ENCODE measurements at places on chromosomes 7 and 10. TPM values are rescaled to one million over a fixed set of nuclear protein-coding genes. Genes with fewer than 3 reads are reported as not detected.

NUTM2E gene
- 0.28 TPM for total RNA-seq

MBLAC1 gene
- total RNA-seq, result 3.8 TPM

PALD1 gene
- 1.4 TPM for total RNA-seq

MRLN gene
- total RNA-seq, result 0.74 TPM

CYP2W1 gene
- not detected for total RNA-seq

SPDYE16 gene
- total RNA-seq, result 0.45 TPM

GPRIN2 gene
- total RNA-seq, result not detected

FAM20C gene
- total RNA-seq, result 0.08 TPM

BHLHA15 gene
- not detected for total RNA-seq

SPDYE11 gene
- not detected for total RNA-seq

DNA sequence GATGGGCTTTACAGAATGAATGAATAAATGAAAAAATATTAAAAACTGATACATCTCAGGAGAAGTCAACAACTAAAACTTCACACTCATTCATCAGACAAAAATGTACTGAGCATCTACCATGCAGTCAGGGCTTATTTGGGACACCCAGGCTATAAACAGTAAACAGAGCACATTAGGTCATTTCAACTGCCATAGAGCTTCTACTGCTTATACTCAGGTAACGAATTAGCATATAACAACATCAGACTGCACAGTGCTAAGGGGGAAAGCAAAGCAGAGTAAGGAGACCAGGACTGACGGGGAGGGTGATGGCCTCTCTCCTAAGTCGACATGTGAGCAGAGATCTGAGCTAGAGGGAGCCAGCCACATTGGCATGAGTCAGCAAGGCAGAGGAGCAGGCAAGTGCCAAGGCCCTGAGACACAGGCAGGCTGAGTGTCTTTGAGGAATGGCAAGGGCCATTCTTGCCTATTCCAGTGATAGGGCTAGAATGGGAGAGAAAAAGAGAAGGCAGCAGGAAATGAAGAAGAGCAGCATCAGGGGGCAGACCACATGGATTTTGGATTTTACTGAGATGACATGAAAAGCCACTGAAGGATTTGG, 528.9 kb downstream of the PARD3 start:
- H3K4me3 ChIP-seq, result no peak overlapping the region
- H3K27me3 ChIP-seq, result peaks cover 18% of the 10 kb centered on the region
- ATAC-seq, result no peak
- H3K36me3 ChIP-seq, result no peaks in the 10 kb centered on the region

DNA sequence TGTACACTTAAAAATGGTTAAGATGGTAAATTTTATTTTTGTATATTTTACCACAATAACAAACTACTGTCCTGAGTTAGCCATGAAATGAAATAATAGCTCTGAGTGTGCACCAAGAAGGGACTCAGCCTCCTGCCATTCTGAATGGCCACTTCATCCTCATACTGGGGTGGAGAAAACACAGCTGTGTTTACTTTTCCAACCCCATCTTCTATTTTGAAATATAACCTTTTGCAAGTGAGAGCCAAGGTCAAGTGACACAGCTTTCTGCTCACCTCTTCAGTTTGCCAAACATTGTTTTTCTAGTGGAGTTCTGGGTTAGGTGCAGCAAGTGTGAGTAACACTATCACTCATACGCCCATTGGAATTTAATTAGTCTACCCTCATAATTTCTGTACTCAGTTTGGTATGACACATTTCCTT, 107.4 kb upstream of the GLCCI1 start:
- H3K4me3 ChIP-seq, result no peak overlapping the region
- H3K27ac ChIP-seq, result no peak overlapping the region
- H3K27me3 ChIP-seq, result no peaks in the 10 kb centered on the region
- peaks cover under 1% of the 10 kb centered on the region for H3K36me3 ChIP-seq
- peak; percentile 96 for ATAC-seq
- H3K4me1 ChIP-seq, result peaks cover 11% of the 10 kb centered on the region

GRCh38 chr7:154644366-154644765, 358.6 kb downstream of the PAXIP1 start:
- no peak overlapping the region for H3K4me3 ChIP-seq
- H3K27ac ChIP-seq, result no peak overlapping the region
- no peaks in the 10 kb centered on the region for H3K4me1 ChIP-seq
- no peak for ATAC-seq
- no peaks in the 10 kb centered on the region for H3K36me3 ChIP-seq

GRCh38 chr7:103129702-103130549, 19.0 kb downstream of the NAPEPLD start:
- H3K4me1 ChIP-seq, result peaks cover 4% of the 10 kb centered on the region
- H3K36me3 ChIP-seq, result peaks cover 30% of the 10 kb centered on the region
- H3K27ac ChIP-seq, result no peak overlapping the region
- no peak overlapping the region for H3K4me3 ChIP-seq

GRCh38 chr7:42945821-42946626, 13.8 kb downstream of the MRPL32 start:
- H3K36me3 ChIP-seq, result peaks cover 2% of the 10 kb centered on the region
- H3K27ac ChIP-seq, result no peak overlapping the region
- peak overlapping the region; percentile 27 for H3K4me3 ChIP-seq
- peak; percentile 86 for ATAC-seq
- H3K4me1 ChIP-seq, result no peaks in the 10 kb centered on the region
- peaks cover 5% of the 10 kb centered on the region for H3K27me3 ChIP-seq

- peaks cover 11% of the 10 kb centered on the region for H3K4me1 ChIP-seq
- peak overlapping the region; percentile 66 for H3K27ac ChIP-seq
- peak overlapping the region; percentile 16 for H3K4me3 ChIP-seq
- ATAC-seq, result no peak
These were observed 28.4 kb upstream of the IFRD1 start for GRCh38 chr7:112421666-112422486.

GRCh38 chr7:100397315-100398081, 24.2 kb downstream of the PILRA start:
- H3K27ac ChIP-seq, result peak overlapping the region; percentile 91
- no peak for ATAC-seq
- H3K4me1 ChIP-seq, result peaks cover 26% of the 10 kb centered on the region

DNA sequence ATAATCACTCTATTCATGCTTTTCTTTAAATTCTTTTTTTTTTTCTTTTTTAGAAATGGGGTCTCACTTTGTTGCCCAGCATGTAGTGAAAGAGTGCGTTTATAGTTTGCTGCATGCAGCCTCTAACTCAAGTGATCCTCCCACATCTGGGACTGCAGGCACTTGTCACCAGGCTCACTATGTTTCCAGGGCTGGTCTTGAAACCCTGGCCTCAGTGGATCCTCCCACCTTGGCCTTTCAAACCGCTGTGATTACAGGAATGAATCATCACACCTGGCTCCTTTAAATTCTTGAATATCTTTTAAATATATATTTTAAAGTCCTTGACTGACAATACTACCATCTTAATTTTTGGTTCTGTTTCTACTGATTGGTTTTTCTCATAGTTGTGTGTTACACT, 591.6 kb upstream of the KCND2 start:
- H3K27me3 ChIP-seq, result no peaks in the 10 kb centered on the region
- H3K4me1 ChIP-seq, result no peaks in the 10 kb centered on the region
- no peak overlapping the region for H3K4me3 ChIP-seq
- no peak overlapping the region for H3K27ac ChIP-seq

DNA sequence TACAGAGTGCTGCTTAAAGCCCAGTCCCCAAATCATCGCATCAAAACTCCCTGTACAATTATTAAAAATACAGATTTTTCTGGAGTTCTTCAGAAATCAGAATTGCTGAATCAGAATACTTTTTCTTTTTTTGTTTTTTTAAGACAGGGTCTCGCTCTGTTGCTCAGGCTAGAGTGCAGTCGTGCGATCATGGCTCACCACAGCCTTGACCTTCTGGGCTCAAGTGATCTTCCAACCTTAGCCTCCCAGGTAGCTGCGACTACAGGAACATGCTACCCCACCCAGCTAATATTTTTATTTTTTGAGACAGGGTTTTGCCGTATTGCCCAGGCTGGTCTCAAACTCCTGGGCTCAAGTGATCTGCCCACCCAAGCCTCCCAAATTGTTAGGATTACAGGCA, 3.9 kb downstream of the BBIP1 start:
- peaks cover 12% of the 10 kb centered on the region for H3K4me1 ChIP-seq
- ATAC-seq, result no peak
- no peak overlapping the region for H3K27ac ChIP-seq
- H3K27me3 ChIP-seq, result no peaks in the 10 kb centered on the region

DNA sequence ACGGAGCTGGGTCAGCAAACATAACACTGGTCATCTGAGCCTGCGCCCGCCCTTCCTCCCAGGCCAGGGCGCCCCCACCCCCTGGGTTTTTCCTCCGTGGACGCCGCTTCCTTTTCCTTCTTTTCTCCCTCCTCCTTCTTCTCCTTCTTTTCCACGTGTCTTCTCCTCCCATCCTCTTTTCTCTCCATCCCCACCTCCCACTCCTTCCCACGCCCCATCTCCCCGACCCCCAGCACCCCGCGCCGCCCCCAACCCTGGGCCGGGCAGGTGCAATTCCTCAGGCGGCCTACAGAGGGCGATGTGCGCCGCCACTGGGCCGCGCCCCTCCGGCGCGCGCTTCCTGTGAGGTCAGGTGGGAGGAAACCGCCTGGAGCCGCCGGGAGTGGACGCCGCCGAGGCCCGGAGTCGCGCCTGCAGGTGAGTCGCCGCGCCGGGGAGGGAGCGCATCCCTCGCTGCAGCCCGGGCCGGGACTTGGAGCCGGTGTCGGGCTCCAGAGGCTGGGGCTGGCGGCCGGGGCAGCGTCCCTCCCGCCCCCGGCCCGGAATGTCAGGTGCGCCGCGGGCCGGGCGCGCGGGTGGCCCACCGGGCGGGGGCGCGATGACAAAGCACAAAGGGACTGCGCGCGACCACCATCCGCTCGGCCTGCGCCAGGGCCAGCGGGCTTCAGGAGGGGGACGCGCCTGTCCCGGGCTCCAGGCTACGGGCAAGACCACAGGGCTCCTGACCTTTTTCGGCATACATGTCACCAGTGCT, at the start of gene FAM241B:
FAM241B (plus strand) TSS at position 351 of the 754 bp plus-strand sequence. CDS start 1,497 bp downstream, outside the sequence.
- H3K27me3 ChIP-seq, result no peaks in the 10 kb centered on the region
- ATAC-seq, result peak; percentile 98
- H3K4me3 ChIP-seq, result peak within 1 kb of the TSS; percentile 73

DNA sequence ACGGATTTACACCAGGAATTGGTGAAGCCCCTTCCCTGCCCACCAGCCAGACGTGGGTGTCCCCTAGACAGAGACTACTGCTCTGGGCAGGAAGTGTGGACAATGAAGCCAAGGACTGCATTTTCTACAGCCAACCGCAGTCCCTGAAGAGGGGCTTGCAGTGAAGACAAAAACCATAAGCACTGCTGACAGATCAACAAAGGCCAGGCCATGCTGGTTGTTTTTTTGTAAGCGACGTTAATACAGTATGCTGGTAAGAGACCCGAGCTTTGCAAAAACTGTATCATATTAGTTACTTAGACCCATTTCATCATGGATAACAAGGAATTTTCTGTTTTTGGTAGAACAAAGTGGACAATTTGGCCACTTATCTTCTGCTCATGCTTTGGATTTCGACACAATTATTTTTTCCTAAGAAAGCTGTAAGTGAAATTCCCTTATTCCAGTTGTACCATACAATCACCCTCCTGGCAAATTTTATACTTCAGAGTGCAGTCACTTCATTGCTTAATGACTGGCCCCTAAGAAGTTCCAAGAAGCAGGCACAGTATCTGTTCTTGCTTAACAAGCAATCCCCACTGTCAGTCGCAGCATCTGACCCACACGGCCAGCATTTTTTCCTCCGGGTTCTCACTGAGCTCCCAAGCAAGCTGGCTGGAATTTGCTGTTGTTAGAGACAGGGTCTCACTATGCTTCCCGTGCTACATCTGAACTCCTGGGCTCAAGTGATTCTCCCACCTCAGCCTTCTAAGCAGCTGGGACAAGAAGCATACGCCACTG, 163.5 kb downstream of the PARD3 start:
- no peaks in the 10 kb centered on the region for H3K4me1 ChIP-seq
- H3K36me3 ChIP-seq, result no peaks in the 10 kb centered on the region
- no peak overlapping the region for H3K27ac ChIP-seq
- no peak overlapping the region for H3K4me3 ChIP-seq
- ATAC-seq, result no peak
- peaks cover 20% of the 10 kb centered on the region for H3K27me3 ChIP-seq

- no peaks in the 10 kb centered on the region for H3K36me3 ChIP-seq
- ATAC-seq, result no peak
- no peaks in the 10 kb centered on the region for H3K4me1 ChIP-seq
- no peak overlapping the region for H3K4me3 ChIP-seq
These were observed 30.0 kb upstream of the SEM1 start for GRCh38 chr7:96739609-96740008.

GRCh38 chr10:74272288-74272687, 121.3 kb downstream of the ADK start:
- no peaks in the 10 kb centered on the region for H3K27me3 ChIP-seq
- H3K27ac ChIP-seq, result no peak overlapping the region
- peaks cover 6% of the 10 kb centered on the region for H3K36me3 ChIP-seq
- no peak overlapping the region for H3K4me3 ChIP-seq

GRCh38 chr7:16409777-16410176, 11.6 kb downstream of the CRPPA start:
- no peak overlapping the region for H3K4me3 ChIP-seq
- H3K27ac ChIP-seq, result no peak overlapping the region
- H3K36me3 ChIP-seq, result no peaks in the 10 kb centered on the region
- peaks cover 6% of the 10 kb centered on the region for H3K4me1 ChIP-seq
- no peaks in the 10 kb centered on the region for H3K27me3 ChIP-seq
- no peak for ATAC-seq

GRCh38 chr7:48035301-48035966, at the start of gene C7orf57:
C7orf57 (plus strand) TSS chr7:48035543; CDS start chr7:48036309, 766 bp downstream.
- H3K27me3 ChIP-seq, result peaks cover 22% of the 10 kb centered on the region
- peaks cover 6% of the 10 kb centered on the region for H3K4me1 ChIP-seq
- peak within 1 kb of the TSS; percentile 71 for H3K27ac ChIP-seq
- peak; percentile 100 for ATAC-seq
- H3K36me3 ChIP-seq, result no peaks in the 10 kb centered on the region

DNA sequence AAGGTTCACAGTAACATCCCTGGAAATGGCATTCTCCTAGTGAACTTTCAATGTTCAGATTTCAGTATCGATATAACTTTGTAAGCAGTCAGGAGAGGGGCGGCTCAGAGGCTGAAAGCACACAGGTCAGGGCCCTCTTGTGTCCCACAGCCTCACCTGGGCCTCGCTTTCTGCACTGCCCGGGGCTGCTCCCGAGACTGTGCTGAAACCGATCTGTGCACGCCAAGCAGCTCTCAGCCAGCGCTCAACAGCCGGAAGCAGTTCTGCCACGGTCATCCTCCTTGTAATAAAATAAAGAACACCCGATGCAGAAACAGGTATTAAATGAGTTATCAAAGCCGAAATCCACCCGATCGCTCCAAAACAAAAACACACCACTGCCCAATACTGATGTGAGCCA, 106.0 kb downstream of the DIP2C start:
- no peaks in the 10 kb centered on the region for H3K36me3 ChIP-seq
- H3K4me1 ChIP-seq, result no peaks in the 10 kb centered on the region
- no peak overlapping the region for H3K27ac ChIP-seq
- H3K27me3 ChIP-seq, result no peaks in the 10 kb centered on the region
- no peak for ATAC-seq
- no peak overlapping the region for H3K4me3 ChIP-seq

- H3K4me1 ChIP-seq, result no peaks in the 10 kb centered on the region
- no peaks in the 10 kb centered on the region for H3K27me3 ChIP-seq
- ATAC-seq, result no peak
- H3K36me3 ChIP-seq, result no peaks in the 10 kb centered on the region
These were observed 272.3 kb downstream of the SEMA3D start for GRCh38 chr7:84914598-84914997.

DNA sequence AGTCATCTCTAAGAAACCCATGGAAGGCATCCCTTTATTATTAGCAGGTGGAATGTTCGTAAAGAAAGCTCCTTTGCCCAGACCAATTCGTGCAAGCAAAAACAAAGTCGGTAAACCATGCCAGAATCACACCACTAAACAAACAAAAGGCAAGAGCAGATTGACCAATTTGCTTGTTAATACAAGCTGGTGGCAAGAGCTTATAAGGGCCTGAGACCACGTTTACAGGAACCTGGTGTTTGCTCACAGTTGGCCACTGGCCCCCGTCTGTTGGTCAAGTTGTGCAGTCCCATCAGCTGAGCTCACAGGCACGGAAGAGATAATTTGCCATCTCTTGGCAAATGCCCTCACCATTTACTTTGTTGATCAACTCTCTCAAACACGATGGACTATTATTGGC, 342.2 kb upstream of the MKI67 start:
- H3K4me1 ChIP-seq, result no peaks in the 10 kb centered on the region
- H3K27ac ChIP-seq, result no peak overlapping the region
- ATAC-seq, result no peak

Measured in activated T-helper 17 cell treated with anti-CD3 and anti-CD28 coated beads, Interleukin-2, amount 50 U/mL, for 72 hours (primary cell).